ENCODE measurements at places on chromosomes 3 and 15.

DNA sequence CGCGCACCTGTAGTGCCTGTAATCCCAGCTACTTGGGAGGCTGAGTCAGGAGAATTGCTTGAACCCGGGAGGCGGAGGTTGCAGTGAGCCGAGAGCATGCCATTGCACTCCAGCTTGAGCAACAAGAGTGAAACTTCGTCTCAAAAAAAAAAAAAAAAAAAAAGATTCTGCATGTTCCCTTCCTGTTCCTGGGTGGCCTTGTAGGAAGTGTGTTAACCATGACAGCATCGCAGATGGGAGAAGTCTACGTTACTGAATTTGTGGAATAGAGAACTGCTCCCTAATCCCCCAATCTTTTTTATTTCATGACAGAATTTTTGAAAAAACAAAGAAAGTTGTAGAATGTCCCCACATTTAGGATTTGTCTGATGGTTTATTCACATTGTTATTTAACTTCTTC lies 45.4 kb downstream of the FOXL2 start:
- DNase-seq, result no peak

- no peak for DNase-seq
Measured at GRCh38 chr3:172709774-172710663, 848 bp downstream of the NCEH1 start.

DNA sequence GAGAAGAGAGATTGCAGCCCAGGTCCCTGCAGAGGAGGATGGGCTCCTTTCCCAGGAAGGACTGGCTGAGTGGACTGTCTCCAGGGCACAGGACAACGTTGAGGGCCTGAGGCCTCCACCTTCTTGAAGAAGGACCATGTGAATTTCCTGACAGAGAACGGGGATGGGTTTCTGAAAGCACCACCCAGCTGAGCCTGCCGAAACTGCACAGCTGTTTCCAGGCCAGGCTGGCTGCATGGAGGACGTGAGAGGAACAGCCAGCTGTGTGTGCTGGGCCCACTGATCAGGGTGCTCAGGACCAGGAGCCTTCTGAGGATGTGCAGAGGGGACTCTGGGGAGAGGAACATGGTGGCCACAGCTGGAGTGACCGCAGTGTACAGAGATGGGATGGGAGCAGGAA lies 39.2 kb downstream of the HMCES start:
- DNase-seq, result no peak

DNA sequence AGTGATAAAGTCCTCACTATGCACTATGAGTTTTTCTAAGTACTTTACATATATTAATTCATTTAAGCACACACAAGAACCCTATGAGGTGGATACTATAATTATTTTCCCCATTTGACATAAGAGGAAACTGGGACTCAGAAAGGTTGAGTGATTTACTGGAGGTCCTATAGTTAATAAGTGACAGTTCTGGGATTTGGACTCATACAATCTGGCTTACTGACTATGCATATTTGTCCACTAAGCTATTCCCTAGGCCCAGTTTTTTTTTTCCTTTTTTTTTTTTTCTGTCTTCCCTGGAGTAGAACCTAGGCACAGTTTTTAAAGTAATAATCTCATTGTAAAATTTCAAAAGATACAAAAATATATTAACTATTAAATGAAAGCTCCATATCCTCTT lies 6.3 kb upstream of the RTP2 start:
- no peak for DNase-seq

DNA sequence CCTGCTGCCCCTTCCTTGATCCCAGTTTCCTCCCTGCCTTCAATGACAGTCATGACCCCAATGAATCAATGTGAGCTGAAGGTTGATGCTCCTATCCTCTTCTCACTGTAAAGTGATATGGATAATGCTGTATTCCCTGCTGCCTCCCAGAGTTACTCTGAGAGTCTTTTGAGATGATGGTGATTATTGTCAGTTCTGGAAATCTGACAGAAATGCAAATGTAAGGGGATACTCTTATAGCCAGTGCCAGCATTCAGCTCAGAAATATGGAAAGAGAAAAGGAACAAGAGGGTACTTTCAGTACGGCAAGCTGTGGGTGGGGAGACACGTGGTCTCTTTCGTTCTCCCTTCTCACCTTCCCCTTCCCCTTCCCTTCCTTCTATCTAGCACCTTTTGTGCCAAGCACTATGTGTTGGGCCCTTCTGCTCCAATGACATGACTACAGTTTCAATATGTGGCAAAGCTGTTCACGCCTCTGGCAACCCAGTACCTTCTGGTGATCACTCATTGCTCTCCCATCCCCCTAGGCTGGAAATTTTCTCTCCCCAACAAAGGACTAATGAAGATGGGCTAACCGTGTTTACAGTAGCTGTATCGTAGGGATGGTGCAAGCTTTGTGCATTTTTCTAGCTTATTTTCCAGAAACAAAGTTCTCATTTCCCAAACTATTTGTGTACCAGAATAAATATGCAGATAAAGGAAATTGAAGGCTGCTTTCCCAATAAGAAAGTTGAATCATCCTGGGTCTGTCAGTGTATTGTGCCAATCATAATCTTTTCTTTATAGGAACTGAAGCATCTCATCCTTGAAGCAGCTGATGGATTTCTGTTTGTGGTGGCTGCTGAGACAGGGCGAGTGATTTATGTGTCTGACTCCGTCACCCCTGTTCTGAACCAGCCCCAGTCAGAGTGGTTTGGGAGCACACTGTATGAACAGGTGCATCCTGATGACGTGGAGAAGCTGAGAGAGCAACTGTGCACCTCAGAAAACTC lies 70.3 kb downstream of the ARNT2 start:
- DNase-seq, result no peak

DNA sequence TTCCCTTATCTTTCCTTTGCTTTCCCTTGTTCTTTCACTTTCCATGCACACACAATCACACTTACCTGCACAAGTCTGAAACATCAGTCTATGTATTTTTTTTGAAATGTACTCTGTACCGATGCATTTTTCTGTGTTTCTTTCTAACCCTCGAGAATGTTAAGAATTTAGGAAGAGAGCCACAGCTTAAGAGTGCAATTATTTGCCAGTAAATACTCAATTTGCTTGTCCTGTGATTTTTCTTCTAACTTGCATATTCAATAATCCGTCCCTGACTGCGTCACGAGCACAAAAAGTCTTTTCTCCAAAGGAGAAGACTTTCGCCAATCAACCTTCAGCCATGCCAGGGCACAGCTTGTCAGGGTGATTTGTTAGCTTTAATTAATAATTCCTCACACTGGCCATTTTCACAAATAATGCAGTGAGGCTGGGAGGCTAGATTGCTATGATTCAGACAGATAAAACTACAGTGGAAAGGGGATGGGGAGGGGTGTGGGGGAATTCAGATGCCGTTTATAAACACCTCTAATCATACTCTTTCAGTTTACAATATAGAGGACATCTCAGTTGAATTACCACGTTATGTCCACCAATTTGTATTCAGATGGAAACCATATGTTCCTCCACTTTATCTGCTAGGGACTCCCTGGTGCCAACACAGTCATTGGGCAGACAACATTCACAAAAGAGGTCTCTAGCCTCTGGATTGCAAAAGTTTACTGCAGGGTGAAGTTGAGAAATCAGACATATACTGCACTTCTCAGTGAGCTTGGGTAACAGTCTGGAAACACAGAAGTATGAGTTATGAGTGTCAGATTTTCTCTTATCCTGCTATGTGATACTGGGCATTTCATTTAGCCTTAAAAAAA lies 388.0 kb downstream of the ZBTB20 start:
- DNase-seq, result no peak

GRCh38 chr15:72302955-72303354 lies 17.0 kb downstream of the CELF6 start:
- no peak for DNase-seq

GRCh38 chr15:76866008-76866407 lies 39.1 kb downstream of the SCAPER start:
- no peak for DNase-seq

- no peak for DNase-seq
Measured at GRCh38 chr3:159829539-159830227, 159.0 kb upstream of the IL12A start.

DNA sequence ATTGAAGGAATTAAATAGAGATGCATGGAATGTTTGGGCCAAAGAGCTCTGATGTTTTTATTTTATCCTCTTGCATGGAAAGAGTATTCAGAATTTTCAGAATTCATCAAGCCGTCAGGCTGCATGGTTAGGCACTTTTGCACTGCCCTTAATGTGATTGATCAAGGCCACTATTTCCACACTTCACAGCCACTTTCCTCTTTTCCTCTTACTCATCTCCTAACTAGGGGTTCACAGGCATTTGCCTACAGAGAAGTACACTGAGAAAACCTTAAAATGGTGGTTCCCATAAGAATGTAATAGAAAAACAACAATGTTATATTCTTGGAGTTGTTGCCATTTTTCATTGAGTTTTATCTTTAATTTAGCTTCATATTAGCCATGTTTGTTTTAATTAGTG lies 10.9 kb downstream of the SLC35A5 start:
- DNase-seq, result no peak

DNA sequence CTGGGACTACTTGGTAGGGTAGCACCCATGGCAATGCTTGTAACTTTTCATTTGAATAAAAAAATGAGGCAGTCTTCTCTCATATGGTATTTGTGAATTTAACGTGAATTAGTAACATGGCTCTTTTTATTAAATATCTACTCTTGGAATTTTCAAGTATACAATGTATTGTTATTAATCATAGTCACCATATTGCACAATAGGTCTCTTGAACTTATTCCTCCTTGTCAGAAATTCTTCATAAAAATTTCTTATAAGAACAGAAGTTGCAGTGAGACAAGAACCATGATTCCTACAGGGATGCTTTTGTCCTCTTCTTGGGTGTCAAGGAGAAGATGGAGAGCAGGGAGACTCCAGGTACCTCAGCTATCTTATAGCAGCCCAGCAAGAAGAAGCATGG lies 203.8 kb upstream of the FEZF2 start:
- no peak for DNase-seq

DNA sequence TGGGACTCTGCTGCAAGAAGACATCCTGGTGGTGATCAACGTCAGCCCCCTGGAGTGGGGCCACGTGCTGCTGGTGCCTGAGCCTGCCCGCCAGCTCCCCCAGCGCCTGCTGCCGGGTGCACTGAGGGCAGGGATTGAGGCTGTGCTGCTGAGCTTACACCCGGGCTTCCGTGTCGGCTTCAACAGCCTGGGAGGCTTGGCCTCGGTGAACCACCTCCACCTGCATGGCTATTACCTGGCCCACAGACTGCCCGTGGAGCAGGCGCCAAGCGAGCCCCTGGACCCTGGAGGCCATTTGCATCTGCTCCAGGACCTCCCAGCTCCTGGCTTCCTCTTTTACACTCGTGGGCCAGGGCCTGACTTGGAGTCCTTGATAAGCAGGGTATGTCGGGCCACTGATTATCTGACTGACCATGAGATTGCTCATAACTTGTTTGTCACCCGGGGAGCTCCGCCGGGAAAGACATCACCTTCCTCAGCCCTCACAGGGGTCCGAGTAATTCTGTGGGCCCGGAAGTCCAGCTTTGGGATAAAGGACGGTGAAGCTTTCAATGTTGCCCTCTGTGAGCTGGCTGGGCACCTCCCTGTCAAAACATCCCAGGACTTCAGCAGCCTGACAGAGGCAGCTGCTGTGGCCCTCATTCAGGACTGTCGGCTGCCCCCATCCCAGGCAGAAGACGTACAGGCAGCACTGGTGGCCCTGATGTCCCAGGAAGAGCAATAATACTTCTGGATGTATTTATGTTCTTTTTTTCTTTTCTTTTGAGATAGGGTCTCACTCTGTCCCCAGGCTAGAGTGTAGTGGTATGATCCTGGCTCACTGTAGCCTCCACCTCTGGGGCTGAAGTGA lies 7.6 kb downstream of the GDPGP1 start:
- no peak for DNase-seq

DNA sequence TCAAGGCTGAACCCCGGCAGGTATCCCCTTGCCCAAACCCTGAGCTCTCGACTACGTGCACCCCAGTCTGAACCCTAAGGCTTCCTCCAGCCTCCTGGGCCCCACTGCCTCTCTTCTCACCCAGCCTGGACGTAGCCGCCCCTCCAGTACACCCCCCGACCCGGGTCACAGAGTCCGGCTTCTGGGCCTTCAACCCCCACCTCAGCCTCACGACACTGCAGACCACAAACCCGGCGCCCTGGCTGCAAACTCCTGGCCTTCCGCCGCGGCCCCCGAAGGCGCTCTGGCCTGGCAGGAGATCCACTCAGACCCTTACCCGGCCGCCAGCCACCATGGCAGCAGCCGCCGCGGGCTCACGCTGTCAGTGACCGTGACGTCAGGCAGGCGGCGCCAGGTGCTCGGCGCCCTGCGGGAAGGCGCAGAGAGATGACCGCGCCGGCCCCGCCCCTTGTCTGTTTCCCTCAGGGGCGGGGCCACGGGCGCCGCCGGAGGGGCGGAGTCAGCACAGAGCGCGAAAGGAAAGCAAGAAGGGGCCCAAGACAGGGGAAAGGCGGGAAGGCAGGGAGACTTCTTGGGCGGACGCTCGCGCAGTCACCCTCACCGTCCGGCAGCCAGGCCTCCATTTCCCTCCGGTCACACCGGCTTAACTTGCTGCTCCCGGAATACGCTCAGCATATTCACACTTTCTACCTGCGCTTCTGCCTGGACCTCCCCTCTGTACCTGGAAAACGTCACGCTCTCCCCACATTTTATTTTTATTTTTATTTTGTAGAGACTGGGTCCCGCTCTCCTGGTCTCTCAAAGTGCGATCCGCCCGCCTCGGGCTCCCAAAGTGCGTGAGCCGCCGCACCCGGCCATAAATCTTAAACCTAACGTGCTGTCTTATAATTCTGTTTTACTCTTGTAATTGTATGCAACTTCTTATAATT lies at the start of gene RMDN3:
Gene RMDN3 (minus strand): TSS at position 372 of the 929 bp plus-strand sequence. CDS start 471 bp downstream, outside the sequence.
- DNase-seq, result no peak

- DNase-seq, result no peak
Measured at GRCh38 chr3:13655061-13655913, 106.4 kb downstream of the FBLN2 start.

DNA sequence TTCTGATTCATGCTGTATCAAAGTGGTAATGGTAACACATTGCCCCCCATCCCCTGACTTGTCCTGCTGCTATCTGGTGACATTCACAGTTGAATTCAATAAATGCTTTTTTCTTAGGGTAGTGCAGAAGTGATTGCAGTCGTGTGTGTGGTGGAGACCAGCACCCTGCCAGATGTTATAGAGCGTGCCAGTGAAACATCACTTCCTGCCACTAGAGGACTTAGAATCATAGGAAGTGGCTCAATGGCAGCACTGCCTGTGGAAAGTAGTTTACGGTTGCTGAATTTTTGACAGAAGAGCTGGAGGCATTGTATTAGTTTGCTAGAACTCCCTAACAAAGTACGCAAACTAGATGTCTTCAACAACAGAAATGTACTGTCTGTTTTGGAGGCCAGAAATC lies 37.4 kb upstream of the P2RY12 start:
- no peak for DNase-seq

DNA sequence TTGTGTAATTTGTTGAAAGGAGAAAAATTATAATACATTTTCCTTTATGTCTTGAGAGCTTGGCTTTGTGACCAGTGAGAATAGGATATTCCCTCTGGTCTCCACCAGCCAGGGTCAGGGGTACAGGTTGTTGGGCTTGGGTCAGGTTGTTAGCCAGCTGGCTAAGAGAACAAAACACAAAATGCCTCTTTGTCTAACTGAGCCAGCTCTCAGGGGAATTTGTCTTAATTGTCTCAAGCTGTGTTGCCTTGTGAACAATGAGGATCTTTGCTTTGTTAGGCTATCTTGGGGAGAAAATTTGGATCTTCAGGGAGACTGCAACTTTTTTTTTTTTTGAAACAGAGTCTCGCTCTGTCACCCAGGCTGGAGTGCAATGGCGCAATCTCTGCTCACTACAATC lies 17.7 kb upstream of the GK5 start:
- no peak for DNase-seq

GRCh38 chr15:65521350-65521749 lies 3.9 kb upstream of the DPP8 start:
- no peak for DNase-seq
